ENCODE measurements at places on chromosomes 3 and 15. TPM values are rescaled to one million over a fixed set of nuclear protein-coding genes. Genes with fewer than 3 reads are reported as not detected.

Gene ANKRD63
- total RNA-seq = not detected

Gene MOBP
- total RNA-seq = 0.08 TPM

Gene CEMIP
- total RNA-seq = 0.07 TPM

Gene RNF123
- 30.0 TPM for total RNA-seq

Gene PROS1
- total RNA-seq = 14.1 TPM
